ENCODE measurements at places on chromosomes 1 and 21. TPM values are rescaled to one million over a fixed set of nuclear protein-coding genes. Genes with fewer than 3 reads are reported as not detected.

OR2W3 gene
- total RNA-seq = not detected

DNA sequence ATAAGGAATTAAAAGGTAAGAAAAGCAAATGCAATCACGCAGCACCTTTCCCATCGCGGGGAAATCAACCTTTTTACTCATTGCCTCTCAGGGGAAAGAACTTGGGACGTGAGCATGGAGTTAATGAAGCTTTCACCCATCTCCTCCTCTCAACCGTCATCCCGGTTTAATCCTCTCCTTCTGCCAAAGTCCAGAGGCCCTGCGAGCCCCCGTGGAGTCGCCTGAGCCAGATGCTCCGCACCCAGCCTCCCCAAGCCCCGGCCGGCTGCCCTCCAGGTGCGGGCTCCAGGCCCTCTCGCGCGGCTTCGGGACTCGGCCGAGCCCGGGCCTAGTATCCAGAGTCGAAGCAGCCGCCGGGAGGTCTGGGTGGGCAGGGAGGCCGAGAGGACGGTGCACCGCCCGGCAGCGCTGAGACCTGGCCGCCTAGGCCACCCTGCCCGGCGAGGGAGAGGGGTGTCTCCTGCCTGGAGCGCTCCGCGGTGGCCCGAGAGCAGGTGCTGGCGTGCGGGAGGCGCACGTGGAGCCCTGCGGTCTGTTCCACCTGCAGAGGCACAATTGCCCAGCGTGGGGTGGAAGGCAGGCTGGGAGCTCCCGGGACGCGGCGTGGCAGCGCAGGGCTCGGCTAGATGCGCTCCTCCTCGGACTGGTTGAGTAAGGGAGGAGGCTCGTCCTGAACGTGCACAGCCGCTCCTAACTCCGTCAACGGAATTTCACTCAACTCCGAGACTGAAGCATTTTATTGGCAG lies 218.5 kb downstream of the SDCCAG8 start:
- no peaks in the 10 kb centered on the region for H3K27me3 ChIP-seq
- no peak for DNase-seq
- no peak overlapping the region for H3K4me3 ChIP-seq
- no peak overlapping the region for H3K27ac ChIP-seq
- no peaks in the 10 kb centered on the region for H3K36me3 ChIP-seq
- H3K4me1 ChIP-seq = peaks cover 10% of the 10 kb centered on the region

DNA sequence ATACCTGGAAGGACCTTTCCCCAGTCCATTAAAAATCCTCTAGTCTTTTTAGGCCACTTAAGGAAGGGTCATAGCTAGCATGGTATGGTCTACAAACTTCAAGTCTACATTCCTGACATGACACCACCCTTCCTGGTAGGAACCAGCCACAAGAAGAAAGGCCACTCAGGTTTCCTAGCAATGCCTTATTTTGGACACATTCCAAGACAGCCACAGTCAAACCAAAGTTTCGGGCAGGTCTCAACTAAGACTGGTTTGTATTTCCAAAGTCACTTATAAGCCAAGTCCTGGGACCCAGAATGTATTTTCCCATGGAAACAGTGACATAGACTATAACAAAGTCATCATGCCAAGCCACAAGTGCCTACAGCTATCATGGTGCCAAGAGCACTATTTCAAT lies 50.6 kb upstream of the SLC44A3 start:
- DNase-seq = no peak
- no peaks in the 10 kb centered on the region for H3K36me3 ChIP-seq
- peaks cover 5% of the 10 kb centered on the region for H3K27me3 ChIP-seq
- no peaks in the 10 kb centered on the region for H3K4me1 ChIP-seq
- no peak overlapping the region for H3K27ac ChIP-seq

NTNG1 gene
- 1.0 TPM for total RNA-seq

FCRL2 gene
- not detected for total RNA-seq

NGF gene
- total RNA-seq = not detected

Data from activated CD8-positive, alpha-beta T cell treated with anti-CD3 and anti-CD28 coated beads for 36 hours (primary cell).